Fibroblast of lung (primary cell): ENCODE measurements at places on chromosomes 7 and 10. TPM values are rescaled to one million over a fixed set of nuclear protein-coding genes. Genes with fewer than 3 reads are reported as not detected.

PSPH gene
- 61.1 and 74.3 TPM in 2 replicates for total RNA-seq

PRKRIP1 gene
- 12.3 and 16.3 TPM in 2 replicates for total RNA-seq

VSTM4 gene
- 4.4 and 8.1 TPM in 2 replicates for total RNA-seq

TMEM273 gene
- 0.26 TPM in 1 of 2 replicates, not detected in the other for total RNA-seq

A1CF gene
- not detected in 2 replicates for total RNA-seq

ZNF488 gene
- under 0.01 TPM in 1 of 2 replicates, not detected in the other for total RNA-seq

OR2A2 gene
- not detected in 2 replicates for total RNA-seq

ACSL5 gene
- 1.7 and 4.6 TPM in 2 replicates for total RNA-seq

LMBR1 gene
- total RNA-seq = 35.4 and 41.6 TPM in 2 replicates

METTL27 gene
- total RNA-seq = 4.9 and 15.7 TPM in 2 replicates

PIK3CG gene
- total RNA-seq = under 0.01 TPM in 1 of 2 replicates, not detected in the other

RADIL gene
- 0.33 and 0.51 TPM in 2 replicates for total RNA-seq

CRHR2 gene
- not detected in 2 replicates for total RNA-seq

KLF14 gene
- total RNA-seq = under 0.01 TPM in 2 replicates

TBX20 gene
- total RNA-seq = not detected in 2 replicates

AASS gene
- total RNA-seq = 31.6 and 49.2 TPM in 2 replicates

SVOPL gene
- not detected in 2 replicates for total RNA-seq

BICC1 gene
- 62.7 and 64.7 TPM in 2 replicates for total RNA-seq

CABCOCO1 gene
- total RNA-seq = 0.26 and 0.83 TPM in 2 replicates

RBM20 gene
- under 0.01 TPM in 2 replicates for total RNA-seq

SH2B2 gene
- total RNA-seq = 2.0 and 2.3 TPM in 2 replicates

NPY gene
- not detected in 2 replicates for total RNA-seq

ZNF680 gene
- total RNA-seq = 5.1 and 10.1 TPM in 2 replicates

GARIN1A gene
- 0.51 and 1.5 TPM in 2 replicates for total RNA-seq

MAGI2 gene
- total RNA-seq = 9.2 and 17.0 TPM in 2 replicates

CLRN3 gene
- total RNA-seq = not detected in 2 replicates

SLC18A3 gene
- total RNA-seq = not detected in 2 replicates

AS3MT gene
- 8.1 and 10.5 TPM in 2 replicates for total RNA-seq

RBP3 gene
- total RNA-seq = not detected in 2 replicates

GPER1 gene
- 1.5 and 2.3 TPM in 2 replicates for total RNA-seq

IDI2 gene
- not detected in 2 replicates for total RNA-seq

FXYD4 gene
- not detected in 2 replicates for total RNA-seq

HEPACAM2 gene
- total RNA-seq = under 0.01 TPM in 2 replicates

TSPAN33 gene
- 0.17 and 0.77 TPM in 2 replicates for total RNA-seq

TEX47 gene
- not detected in 2 replicates for total RNA-seq

DNAJB9 gene
- 52.4 and 56.8 TPM in 2 replicates for total RNA-seq

CDC14C gene
- under 0.01 and 0.17 TPM in 2 replicates for total RNA-seq

ARHGAP22 gene
- total RNA-seq = 21.3 and 75.5 TPM in 2 replicates

LEP gene
- 0.26 and 2.8 TPM in 2 replicates for total RNA-seq

PHKG1 gene
- 0.77 and 1.3 TPM in 2 replicates for total RNA-seq

CCL24 gene
- not detected in 2 replicates for total RNA-seq

TAS2R3 gene
- 1.3 and 2.8 TPM in 2 replicates for total RNA-seq

HBP1 gene
- 122 and 127 TPM in 2 replicates for total RNA-seq

LLCFC1 gene
- not detected in 2 replicates for total RNA-seq

COMMD3 gene
- 42.3 and 54.2 TPM in 2 replicates for total RNA-seq

TMEM213 gene
- not detected in 2 replicates for total RNA-seq

CCDC172 gene
- not detected in 2 replicates for total RNA-seq

BTBD16 gene
- total RNA-seq = not detected in 2 replicates

GPR26 gene
- not detected in 2 replicates for total RNA-seq

SEC23IP gene
- 16.3 and 21.3 TPM in 2 replicates for total RNA-seq

TFR2 gene
- under 0.01 TPM in 1 of 2 replicates, not detected in the other for total RNA-seq

PPP1R9A gene
- 3.1 and 3.3 TPM in 2 replicates for total RNA-seq

UBE3C gene
- 75.5 and 91.0 TPM in 2 replicates for total RNA-seq

PPP1R17 gene
- not detected in 2 replicates for total RNA-seq
